ENCODE measurements at places on chromosomes 6 and 20. TPM values are rescaled to one million over a fixed set of nuclear protein-coding genes. Genes with fewer than 3 reads are reported as not detected.

OTOR gene
- total RNA-seq, result not detected

OR2H2 gene
- not detected for total RNA-seq

LTB gene
- total RNA-seq, result not detected

GRM1 gene
- total RNA-seq, result 0.17 TPM

DEFB124 gene
- total RNA-seq, result not detected

TTK gene
- total RNA-seq, result 0.51 TPM

CST5 gene
- not detected for total RNA-seq

KCNK5 gene
- total RNA-seq, result under 0.01 TPM

C4A gene
- 46.0 TPM for total RNA-seq

FLRT3 gene
- 5.1 TPM for total RNA-seq

MARCKS gene
- total RNA-seq, result 81.7 TPM

VEGFA gene
- total RNA-seq, result 150 TPM

PNISR gene
- total RNA-seq, result 60.1 TPM

GUCA1A gene
- 0.33 TPM for total RNA-seq

RTEL1 gene
- total RNA-seq, result 8.5 TPM

NKAPL gene
- 3.3 TPM for total RNA-seq

ZSCAN12 gene
- 9.6 TPM for total RNA-seq

NKAIN2 gene
- total RNA-seq, result not detected

PPP1R11 gene
- total RNA-seq, result 16.8 TPM

MPC1 gene
- 16.4 TPM for total RNA-seq

TRMT6 gene
- total RNA-seq, result 7.2 TPM

RNF39 gene
- total RNA-seq, result not detected

KDM1B gene
- total RNA-seq, result 19.5 TPM

SLC17A3 gene
- total RNA-seq, result not detected

C20orf204 gene
- 0.26 TPM for total RNA-seq

NKX2-4 gene
- total RNA-seq, result not detected

HLA-DOA gene
- not detected for total RNA-seq

KCNB1 gene
- total RNA-seq, result under 0.01 TPM

PLG gene
- not detected for total RNA-seq

ACTR5 gene
- 5.9 TPM for total RNA-seq

HLA-DPA1 gene
- 1.0 TPM for total RNA-seq

HNF4A gene
- not detected for total RNA-seq

MAFB gene
- 7.7 TPM for total RNA-seq

GLP1R gene
- not detected for total RNA-seq

SMLR1 gene
- not detected for total RNA-seq

ARID1B gene
- 41.9 TPM for total RNA-seq

NNAT gene
- 0.83 TPM for total RNA-seq

SLC22A16 gene
- total RNA-seq, result under 0.01 TPM

Measured in fibroblast of lung (primary cell).